Activated naive CD4-positive, alpha-beta T cell treated with anti-CD3 and anti-CD28 coated beads for 36 hours (primary cell): ENCODE measurements at places on chromosomes 2 and 18. TPM values are rescaled to one million over a fixed set of nuclear protein-coding genes. Genes with fewer than 3 reads are reported as not detected.

GRCh38 chr2:238202326-238203093 lies 985 bp downstream of the ILKAP start:
- peak; percentile 22 for DNase-seq

DNA sequence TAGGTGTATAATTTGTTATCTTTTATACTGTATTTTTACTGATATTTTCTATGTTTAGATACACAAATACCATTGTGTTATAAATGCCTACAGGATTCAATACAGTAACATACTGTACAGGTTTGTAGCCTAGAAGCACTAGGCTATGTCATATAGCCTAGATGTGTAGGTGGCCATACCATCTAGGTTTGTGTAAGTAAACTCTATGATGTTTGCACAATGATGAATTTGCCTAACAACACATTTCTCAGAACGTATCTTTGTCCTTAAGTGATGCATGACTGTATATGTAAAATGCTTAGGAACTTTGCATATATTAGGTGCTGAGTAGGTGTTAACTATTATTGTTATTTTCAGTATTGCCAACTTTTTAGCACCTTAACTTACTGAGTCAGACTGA lies 17.3 kb downstream of the UNC80 start:
- DNase-seq, result no peak

DNA sequence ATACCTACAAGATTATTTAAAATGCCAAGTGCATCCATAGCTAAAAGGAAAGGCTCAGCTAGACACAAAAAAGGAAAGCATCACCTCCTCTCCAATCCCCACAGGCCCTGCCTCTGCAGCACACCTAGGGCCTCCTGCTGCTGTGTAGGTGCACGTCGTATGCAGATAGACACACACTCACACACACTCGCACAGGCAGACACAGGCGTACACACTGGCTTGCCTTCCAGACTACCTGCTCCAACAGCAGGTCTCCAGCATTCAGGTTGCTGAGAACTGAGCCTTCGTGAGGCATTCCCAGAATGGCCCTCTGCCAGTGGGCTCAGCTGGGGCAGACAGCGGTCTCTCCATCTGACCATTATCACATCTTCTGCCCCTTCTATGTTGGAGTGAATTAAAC lies 35.3 kb upstream of the FRZB start:
- no peak for DNase-seq

- DNase-seq, result no peak
Measured at GRCh38 chr2:120344214-120344975, 1.5 kb upstream of the INHBB start.

DNA sequence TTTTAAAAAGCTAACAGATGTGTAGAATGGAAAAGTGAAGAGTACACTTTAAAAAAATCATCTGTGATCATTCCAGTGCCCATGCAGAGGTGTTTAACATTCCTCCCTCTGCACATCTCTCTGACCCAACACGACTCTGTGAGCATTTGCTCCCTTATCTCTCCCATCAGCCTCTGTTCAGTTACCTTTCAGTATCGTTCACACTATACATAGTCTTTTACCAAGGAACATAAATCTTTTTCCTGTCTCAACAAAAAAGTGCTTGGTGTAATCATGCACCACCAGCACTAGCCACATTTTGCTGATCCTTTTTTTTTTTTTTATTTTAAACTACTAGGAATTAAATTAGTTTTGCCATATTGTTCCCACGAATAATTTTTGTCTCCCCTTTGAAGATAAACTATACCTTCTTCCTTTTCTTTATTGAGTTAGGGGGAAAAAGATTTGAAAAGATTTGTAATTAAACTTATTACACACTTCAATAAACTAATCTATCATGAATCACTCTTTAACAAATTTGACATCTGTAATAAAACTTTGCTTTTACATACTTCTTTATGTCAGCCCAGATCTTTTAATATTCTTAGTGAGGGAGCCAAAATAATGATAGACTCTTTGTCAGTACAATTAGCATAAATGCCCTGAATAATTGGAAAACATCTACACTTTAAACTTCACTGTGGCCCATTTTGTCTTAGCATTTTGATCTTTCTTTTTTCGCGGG lies 489.8 kb upstream of the FANCL start:
- DNase-seq, result no peak

DNA sequence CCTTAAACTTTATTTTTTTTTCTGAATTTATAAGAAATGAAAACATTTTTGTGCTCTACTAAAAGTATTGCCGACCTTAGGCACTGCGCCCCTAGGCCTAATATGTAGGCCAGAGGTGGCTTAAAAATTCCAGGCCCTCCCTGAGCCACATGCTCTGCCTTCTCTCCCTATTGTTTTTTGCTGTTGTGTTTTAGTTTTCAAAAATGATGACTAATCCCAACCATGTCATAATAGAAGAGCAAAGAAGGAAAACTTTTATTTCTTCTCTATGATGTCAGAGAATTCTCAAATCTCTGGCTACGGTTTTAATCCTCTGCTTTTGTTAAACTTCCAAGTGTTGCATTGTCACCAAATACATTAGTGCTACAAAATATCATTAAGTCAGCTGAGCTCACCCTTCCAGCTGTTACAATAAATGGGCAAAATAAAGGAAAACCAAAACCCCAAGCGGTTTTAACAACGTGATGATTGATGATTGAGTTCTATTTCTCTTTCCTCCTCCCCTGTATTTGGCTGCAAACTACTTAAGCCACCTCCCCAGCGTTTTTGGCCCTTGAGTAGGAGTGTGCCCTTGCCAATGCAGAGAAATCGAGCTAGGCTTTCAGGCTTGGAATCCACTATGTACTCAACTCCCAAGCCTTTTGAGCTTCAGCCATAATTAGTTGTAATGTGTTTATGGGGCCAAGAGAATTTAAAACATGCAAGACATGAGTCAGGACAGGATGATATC lies 163.5 kb upstream of the POU3F3 start:
- no peak for DNase-seq

- no peak for DNase-seq
Measured at GRCh38 chr2:151344906-151345305, 12.5 kb upstream of the TNFAIP6 start.

GRCh38 chr2:22281033-22281432 lies 1103.9 kb upstream of the KLHL29 start:
- no peak for DNase-seq

DNA sequence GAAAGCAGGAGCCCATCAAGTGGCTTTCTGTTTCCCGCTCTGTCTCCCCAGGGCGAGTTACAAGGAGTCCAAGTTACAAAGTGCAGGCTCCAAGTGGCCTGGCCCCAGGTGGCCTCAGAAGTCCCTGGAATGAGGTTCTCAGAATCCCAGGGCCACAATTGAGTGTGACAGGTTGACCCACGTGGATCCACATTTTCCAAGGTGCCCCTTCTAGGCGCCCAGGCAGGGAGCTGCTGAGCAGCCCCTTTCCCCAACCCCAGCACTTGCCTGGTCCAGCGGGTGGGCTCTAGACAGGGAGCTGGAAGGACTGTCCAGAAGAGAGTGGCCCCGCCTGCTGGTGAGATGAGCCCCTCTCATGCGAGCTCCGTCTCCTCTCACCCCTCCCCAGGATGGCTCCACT lies 253.4 kb downstream of the CYP26B1 start:
- no peak for DNase-seq

DNA sequence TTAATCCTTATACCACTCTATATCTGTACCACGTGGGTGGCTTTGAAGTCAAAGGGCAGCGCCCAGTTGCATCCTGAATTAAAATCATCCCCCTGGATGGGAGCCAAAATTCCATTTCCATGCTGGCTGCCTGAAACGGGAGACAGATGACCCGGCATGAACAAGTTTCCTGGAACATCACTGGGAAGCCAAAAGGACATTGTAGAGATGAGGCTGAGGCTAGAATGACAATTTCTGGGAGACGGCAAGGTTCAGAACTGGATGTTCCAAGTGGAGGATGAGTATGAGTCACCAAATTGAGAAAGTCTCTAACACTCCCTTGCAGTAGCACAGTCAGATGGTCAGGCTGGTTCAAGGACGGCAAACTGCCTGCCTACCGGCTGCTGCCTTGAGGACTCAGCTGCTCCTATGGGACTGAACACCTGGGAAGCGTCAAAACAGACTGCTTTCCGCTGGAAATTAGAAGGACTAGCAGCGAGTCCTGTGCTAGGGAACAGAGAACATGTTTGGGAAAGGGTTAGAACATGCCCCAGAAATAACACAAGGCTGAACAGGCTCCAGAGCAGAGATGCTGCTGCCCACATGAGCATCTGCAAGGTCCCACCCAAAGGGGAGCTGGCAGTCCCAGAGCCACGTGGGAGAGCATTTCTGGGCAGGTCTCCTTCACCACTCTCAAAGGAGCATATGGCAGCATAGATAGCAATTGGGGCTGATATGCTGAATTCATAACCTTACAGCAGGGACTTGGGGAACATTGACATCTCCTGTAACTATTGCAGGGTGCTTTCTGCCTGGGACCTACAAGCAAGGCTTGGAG lies 32.0 kb downstream of the YPEL5 start:
- DNase-seq, result no peak

- DNase-seq, result no peak
Measured at GRCh38 chr2:17322461-17322860, 195.8 kb downstream of the RAD51AP2 start.

DNA sequence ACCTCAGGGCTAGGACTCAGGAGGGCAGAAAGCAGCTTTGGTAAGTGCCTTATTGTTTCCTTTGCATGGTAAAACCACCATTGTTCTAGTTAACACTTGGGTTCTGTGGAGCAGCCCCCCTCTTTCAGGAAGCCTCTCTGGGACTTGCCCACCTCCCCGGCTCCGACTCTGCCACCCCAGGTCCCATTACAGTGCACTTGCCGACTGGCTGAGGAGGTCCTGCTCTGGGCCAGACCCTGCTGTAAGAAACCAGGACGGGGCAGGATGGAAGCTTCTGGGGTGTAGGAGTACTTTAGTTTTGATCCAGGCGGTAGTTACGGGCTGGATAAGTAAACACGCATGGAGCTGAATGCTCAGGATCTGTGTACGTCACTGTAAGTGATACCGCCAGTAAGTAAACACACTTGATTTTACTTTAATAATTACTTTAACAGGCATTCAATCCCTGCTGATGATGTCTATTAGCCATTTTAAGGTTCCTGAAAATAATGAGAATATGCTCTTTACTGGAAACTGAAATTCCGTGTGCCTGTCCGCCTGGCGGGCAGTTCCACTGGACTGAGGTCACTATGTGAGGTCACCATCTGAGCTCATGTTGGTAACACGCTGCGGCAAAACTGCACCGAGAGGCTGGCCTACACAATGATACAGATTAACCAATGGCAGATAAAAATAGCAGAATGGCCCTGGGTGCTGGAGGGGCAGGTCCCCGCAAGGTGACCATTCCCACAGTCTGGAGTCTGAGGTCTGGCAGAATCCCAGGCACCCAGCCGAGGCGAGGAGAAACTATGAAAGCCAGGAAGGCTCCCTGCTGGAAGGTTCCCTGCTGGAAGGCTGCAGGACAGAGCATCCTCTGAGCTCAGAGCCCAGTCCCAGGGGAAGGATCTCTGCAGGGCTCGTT lies 25.2 kb downstream of the HS1BP3 start:
- DNase-seq, result no peak

GRCh38 chr2:33607905-33608304 lies 8.8 kb upstream of the FAM98A start:
- no peak for DNase-seq

- DNase-seq, result no peak
Measured at GRCh38 chr2:54047091-54047490, 68.3 kb upstream of the ACYP2 start.

NEURL3 gene
- total RNA-seq, result 0.48 TPM

RNF138 gene
- total RNA-seq, result 85.5 TPM

RAPGEF4 gene
- 0.35 TPM for total RNA-seq

PLEK gene
- total RNA-seq, result 1.1 TPM

EN1 gene
- total RNA-seq, result not detected

EVA1A gene
- total RNA-seq, result not detected

HAAO gene
- 0.41 TPM for total RNA-seq
